Inflammatory macrophage treated with lipopolysaccharide for 4 hours (primary cell): ENCODE measurements at places on chromosomes 1 and 21.
A peak's percentile ranks its signal among the peaks of the same experiment; 100 is the strongest.

- DNase-seq = no peak
Observed at GRCh38 chr1:55716151-55716550, 501.0 kb upstream of the USP24 start.

DNA sequence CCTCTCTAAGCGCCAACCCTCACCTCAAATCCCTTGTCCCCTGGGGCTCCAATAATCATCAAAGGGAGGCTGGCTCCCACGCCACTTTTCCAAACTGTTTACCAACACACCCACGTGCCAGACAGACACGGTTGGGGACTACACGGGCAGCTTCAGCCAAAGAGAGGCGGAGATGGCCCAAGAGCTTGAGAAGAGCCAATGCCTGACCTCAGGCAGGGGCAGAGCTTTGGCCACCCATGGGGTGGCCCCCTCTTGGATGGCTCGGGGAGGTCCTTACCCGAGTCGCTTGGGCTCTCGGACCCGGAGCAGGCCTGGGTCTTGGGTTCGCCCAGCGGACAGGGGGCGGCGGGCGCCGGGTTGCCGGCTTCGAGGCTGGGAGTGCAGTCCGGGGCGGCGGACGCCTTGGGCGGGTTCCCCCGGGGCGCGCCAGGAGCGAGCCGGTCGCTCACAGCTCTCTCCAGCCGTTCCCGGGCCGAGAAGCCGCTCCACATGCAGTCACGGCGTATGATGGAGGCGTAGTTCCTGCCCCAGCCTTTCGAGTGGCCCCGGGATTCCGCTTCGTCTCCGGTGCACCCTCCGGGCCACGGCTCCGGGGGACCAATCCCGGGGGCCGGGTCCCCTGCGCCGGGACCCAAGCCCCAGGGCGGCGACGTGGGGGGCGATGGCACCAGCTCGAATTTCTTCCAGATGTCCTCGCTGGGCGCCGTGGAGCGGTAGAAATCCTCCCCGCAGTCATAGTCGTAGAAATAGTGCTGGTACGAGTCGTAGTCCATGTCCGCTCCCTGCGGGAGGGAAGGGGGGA, 854 bp downstream of the MYCL start:
- peak; percentile 42 for DNase-seq

DNA sequence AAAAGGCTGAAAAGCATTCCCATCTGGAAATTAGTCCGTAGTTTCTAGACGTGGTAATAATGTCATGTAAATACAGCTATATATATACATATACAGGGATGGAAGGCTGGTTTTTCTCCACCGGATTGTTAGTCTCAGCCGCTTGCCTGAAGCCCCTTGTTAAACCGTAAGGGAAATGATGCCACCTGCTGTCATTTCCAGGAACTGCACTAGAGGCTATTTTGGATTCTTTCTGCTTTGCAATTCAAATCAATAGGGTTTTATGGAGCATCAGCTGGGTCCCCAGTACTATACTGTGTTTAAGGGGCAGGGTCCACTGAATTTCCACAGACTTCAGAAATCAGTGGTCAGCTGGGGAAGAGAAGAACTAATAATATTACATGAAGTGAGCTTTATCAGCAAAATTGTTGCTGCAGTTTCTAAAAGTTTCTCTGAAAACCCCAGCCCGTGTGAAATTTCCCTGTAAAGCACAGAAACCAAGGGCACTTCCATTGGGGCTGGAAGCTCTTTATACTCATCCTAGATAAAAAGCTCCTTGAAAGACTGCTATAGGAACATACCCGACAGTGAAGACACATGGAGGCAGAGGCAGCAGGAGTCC, 33.8 kb upstream of the MPZL1 start:
- DNase-seq = peak; percentile 77

GRCh38 chr1:161305867-161306519, 3.8 kb downstream of the MPZ start:
- DNase-seq = peak; percentile 92

- DNase-seq = no peak
Observed at GRCh38 chr1:36882536-36883285, 151.6 kb downstream of the GRIK3 start.
